Fibroblast of mammary gland (primary cell): ENCODE measurements at places on chromosomes 5 and 9.
A peak's percentile ranks its signal among the peaks of the same experiment; 100 is the strongest.

DNA sequence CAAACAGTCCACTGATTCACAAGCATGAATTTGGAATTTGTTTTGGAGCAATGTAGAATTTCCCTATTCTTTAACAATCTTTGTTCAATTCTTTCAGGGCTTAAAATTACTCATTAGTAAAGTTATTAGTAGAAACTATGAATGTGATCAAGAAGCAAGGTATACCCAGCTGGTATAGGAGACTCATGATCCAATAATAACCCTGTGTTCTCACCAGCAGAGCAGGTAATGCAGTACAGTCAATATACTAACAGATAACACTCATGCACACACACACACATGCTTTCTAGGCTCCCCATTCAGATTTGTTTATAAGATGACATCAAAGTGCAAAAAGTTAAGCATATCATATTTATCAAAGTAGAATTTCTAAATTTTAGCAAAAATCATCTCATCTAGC, 445.2 kb downstream of the ELAVL2 start:
- no peak for DNase-seq

DNA sequence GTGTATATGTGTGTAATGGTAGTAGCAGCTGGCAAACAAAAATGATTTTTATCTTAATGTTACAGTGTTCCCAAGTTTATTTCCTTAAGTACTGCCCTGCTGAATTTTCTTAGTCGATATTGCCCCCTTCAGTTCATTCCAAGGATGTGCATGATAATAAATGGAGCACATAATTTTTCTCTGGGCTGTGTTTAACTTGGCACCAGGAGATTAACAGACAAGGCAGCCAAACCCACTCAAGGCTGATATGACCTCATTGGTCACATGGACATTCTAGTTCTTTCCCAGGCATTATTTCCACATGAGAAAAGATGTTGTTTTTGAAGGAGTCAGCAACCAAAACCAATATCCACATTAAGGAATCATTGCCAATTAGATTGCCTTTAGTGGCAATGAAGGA, 61.8 kb downstream of the COX7C start:
- peak; percentile 93 for DNase-seq

GRCh38 chr5:61183538-61183937, 21.3 kb upstream of the SMIM15 start:
- no peak for DNase-seq

DNA sequence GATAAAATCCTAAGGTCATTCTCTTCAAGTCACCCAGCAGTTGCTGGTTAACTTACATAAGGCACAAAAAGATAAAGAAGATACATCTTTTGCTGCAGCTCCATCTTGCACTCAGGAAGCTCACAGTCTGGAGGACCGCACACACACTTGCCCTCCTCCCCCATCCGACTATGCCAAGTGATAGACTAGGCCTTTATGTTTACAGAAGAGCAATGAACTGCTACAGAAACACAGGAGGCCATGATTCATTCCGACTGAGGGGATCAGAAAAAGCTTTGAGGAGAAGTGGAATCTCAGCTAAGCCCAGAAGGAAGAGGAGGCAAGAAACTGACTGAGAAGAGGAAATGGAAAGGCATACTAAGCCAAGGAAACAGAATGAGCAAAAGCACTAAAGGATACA, 17.4 kb downstream of the NRG2 start:
- no peak for DNase-seq

DNA sequence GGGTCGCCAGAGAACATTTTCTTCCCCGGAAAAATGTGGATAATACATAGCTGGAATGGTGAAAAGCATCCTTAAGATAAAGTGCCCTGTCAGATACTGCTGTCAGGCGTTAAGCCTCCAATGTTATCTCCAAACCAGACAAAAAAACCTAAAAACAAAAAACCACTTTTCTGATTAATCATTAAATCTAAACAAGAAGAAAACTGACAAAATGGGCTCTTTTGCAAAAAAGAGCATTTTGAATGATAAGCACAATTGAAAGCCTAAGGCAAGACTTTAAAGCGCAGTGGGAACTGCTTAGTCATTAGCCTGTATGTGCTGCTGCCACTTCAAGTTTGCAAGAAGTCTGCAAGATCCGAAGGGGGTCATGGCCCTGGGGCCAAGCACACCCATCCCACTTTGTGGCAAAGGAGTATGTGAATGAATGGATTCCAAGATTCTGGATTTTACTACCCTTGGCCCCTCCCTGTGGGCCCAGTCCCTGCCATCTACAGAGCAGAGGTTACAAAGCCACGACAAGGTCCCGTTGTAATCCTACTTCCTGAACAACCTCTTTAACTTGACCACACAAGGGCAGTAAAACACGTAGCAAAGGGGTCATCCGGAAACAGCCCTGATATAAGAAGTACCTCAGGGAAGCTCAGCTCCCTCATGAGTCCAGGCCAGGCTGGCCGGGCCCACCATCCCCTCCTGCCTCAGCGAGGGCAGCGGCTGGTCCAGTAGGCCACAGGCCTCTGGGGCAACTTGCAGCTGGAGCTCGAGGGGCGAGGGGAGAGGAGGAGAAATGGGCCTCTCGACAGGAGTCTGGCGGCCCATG, 29.7 kb downstream of the SHB start:
- no peak for DNase-seq

- no peak for DNase-seq
These were observed 230.8 kb upstream of the IRX4 start for GRCh38 chr5:2113348-2114131.

DNA sequence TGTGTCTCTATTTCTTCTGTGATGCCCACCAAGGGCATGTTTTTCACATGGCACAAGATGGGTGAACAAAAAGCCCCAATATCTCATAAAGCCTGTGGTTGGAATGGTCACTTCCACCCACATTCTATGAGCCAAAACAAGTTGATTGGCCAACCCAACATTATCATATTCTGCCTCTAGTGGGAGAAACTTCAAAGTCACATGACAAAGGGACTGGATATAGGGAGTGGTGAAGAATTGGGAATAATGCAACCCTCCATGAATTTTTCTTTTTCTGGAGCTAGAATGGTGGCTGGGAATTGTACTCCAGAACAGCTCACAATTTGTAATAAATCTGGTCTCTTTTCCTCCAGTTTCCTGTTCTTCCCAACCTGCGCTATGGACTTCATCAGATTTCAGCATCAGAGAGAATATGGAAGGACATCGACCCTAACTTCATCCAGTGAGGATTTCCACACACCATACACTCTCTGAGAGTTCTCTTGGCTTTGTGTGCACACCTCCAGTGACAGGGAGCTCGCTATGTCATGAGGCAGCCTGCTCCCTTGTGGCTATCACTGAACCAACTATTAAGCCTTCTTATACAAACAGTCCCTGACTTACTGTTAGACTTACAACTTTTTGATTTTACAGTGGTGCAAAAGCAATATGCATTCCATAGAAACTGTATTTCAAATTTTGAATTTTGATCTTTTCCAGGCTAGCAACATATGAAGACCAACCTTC, 12.0 kb upstream of the B4GALT1 start:
- DNase-seq, result no peak

DNA sequence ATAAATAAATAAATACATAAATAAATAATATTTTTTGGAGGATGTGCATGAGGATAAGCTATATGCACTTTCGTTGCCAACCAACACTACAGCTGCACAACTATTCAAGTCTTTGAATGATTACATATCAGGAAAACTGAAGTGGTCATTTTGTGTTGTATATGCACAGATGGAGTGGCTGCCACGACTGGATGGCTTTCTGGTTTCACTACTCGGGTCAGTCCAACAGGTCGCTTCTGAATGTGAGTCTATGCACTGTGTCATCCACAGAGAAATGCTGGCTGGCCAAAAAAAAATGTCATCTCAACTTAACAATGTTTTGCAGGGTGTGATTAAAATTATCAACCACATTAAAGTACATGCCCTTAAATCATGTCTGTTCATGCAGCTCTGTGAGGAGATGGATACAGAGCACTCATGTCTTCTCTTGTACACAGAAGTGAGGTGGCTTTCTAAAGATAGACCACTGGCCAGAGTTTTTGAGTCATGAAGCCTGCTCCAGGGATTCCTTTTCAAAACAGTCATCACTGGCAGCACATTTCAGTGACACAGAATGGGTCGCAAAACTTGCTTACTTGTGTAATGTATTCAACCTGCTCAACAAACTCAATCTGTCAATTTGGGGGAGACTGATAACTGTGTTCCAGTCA, 589.8 kb upstream of the CYLC2 start:
- DNase-seq, result no peak

- DNase-seq, result peak; percentile 52
These were observed 395.1 kb downstream of the PLK2 start for GRCh38 chr5:58064801-58065200.

- no peak for DNase-seq
These were observed 135.9 kb downstream of the COL23A1 start for GRCh38 chr5:178454303-178454702.

GRCh38 chr5:1763548-1763911, 36.1 kb downstream of the MRPL36 start:
- peak; percentile 76 for DNase-seq

DNA sequence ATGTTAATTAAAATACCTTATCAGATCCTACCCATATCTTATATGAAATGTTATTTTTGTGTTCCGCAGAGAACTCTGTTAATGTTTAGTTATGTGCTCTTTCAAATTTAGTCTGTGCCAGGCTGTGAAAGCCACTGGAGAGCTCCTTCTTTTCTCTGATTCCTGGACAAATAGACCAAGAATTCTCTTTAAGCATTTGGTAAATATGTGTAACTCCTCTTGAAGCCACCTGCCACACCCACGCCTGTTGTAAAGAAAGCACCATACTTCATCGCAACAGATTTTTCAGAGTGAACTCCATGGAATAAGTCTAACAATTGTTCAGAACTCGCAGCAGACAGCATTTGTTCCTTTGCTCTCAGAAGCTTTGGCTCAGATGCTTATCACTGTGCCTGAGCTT, 301.1 kb downstream of the FAM170A start:
- no peak for DNase-seq

DNA sequence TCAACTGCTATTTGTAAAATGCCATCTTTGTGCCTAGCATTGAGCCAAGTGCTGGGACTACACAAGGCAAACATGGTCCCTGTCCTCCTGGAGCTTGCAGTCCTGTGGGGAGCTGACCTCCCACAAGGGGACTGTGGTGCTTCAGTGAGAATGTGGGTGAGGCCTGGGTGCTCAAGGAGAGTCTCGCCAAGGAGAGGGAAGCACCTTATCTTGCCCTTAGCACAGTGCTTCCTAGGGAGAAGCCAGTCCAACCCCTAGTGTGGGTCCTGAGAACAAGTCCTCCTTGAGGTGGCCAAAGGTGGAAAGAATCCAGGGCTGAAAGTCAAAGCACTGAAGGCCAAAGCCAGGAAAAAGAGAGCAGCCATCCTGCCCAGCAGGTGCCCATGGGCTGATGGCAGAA, 31.1 kb upstream of the MVB12B start:
- DNase-seq, result no peak

GRCh38 chr5:140632366-140633020, 482 bp downstream of the CD14 start:
- peak; percentile 51 for DNase-seq

DNA sequence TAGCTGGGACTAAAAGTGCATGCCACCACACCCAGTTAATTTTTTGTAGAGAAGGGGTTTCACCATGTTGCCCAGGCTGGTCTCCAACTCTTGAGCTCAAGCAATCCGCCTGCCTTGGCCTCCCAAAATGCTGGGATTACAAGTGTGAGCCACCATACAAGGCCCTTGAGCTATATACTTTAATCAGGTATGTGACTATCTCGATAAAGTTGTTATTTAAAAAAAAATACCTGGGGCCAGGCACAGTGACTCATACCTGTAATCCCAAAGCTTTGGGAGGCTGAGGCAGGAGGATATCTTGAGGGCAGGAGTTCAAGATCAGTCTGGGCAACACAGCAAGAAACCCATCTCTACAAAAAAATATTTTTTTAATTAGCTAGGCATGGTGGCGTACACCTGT, 19.2 kb downstream of the RNF145 start:
- DNase-seq, result no peak
